GM12878 (cell line): ENCODE measurements at places on chromosomes 13 and 19. TPM values are rescaled to one million over a fixed set of nuclear protein-coding genes. Genes with fewer than 3 reads are reported as not detected.

FGF22 gene
- total RNA-seq: not detected in 2 replicates

DNA sequence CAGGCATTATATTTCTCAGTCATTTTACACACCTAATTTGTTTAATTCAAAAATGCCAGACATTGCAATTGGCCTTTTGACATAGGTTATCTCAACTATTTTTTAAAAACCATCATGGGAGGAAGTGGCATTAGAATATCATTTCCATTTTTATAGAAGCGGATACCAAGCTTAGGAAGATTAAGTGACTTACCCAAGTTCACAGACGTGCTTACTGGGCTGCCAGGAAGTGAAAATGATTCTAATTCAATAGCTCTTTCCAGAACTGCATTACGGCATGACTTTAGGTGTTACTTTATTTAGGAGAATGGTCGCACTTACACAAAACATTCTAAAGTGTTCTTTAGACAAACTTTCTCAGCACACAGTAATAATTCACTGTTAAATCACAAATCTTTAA is 231.9 kb downstream of the KLF12 start:
- DNase-seq: no peak

DNA sequence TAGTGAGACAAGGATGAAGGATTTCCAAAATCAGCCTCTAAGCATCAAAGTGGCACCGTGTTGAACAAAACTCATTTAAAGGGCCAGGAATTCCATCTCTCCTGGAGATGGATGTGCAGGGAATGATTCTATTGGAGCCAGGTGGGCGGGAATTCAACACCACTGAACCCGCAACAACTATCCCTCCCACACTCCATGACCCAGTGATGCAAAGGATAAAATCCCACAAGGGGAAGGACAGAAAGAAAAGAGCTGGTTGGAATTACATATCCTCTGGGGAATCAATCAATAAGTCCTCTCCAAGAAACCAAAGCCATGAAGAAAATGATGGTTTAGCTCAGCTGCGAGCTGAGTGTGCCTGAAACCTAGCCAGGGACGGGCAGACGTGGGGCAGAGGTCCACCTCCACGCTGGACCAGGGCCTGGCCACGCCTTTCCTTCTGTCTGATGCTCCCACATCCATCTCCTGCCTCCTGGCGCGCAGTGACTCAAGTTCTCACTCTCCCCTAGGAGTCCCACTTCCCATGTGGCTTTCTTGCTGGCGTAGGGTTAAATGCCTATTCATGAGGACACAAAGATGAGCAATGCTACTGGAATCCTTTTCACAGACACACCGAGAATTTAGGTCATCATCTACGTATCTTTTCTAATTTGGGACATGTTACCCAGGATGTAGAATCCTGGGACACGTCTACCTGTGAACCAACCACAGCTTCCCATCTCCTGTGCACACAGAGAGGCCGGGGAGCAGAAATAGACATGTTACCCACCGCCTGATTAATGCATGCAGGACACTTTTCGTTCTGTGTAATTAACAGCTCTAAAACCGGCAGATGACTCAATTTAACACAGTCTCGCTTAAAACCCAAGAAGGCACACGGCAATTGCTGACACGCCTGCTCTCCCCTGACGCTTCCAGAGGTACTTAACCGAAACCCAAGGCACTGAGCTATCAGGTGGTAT is 48.6 kb downstream of the PEPD start:
- no peak for DNase-seq

TINCR gene
- 0.16 and 0.36 TPM in 2 replicates for total RNA-seq

DNA sequence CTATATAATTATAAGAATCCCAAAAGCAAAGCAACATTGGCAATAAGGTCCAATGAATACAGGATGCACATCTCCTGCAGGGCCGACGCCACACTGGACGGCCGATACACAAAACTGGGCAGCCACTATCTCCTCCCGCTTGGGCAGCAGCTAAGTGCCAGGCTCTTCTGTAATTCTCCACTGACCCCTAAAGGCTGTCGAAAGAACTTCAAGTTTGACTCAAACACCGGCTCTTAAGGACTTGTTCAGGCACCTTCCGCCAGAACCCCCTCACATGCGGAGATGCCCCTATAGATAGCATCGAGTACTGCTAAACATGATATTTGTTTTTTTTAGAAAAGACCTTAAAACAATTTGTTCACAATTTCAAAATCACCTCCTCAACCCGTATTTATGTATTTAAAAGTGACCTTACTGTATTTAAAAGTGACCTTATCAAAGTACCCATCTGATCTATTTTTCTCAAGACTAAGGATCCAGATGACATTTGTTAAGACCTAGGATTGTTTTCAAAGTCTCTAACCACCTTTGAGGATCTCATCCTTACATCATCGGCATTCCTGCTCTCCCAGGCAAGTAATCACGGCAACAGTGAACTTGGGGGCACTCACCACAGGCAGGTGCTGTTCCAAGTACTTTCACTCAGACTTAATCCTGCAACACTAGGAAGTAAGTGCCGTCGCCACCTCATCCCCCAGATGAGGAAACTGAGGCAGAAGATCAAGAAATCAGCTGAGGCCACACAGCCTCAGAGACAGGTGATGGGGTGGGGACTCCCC is 77.8 kb downstream of the TUBGCP3 start:
- DNase-seq: no peak
